ENCODE measurements at places on chromosomes 6 and 20. TPM values are rescaled to one million over a fixed set of nuclear protein-coding genes. Genes with fewer than 3 reads are reported as not detected.

Gene PLAGL1
- total RNA-seq: 16.8 TPM

Gene LPIN3
- 7.0 TPM for total RNA-seq

Gene PLCB4
- 2.7 TPM for total RNA-seq

Gene CRYBG1
- total RNA-seq: 3.6 TPM

Gene RFX6
- not detected for total RNA-seq

Gene MBOAT1
- total RNA-seq: 1.6 TPM

Gene HLA-E
- 216 TPM for total RNA-seq

Gene BHLHE23
- total RNA-seq: not detected

Gene MYH7B
- not detected for total RNA-seq

Gene KHDC1L
- not detected for total RNA-seq

Gene BPIFB1
- not detected for total RNA-seq

Gene ESF1
- total RNA-seq: 14.0 TPM

Gene LY6G6C
- total RNA-seq: not detected

Gene SOX12
- 8.9 TPM for total RNA-seq

Gene SULF2
- total RNA-seq: 34.4 TPM

Gene CCM2L
- total RNA-seq: not detected

Gene XRN2
- 86.7 TPM for total RNA-seq

Gene TP53TG5
- not detected for total RNA-seq

Gene VGLL2
- total RNA-seq: not detected

Gene OOEP
- total RNA-seq: not detected

Gene RHAG
- total RNA-seq: not detected

Gene CDSN
- total RNA-seq: not detected

Gene PLA2G7
- not detected for total RNA-seq
